ENCODE measurements at places on chromosomes 2 and 18. TPM values are rescaled to one million over a fixed set of nuclear protein-coding genes. Genes with fewer than 3 reads are reported as not detected.

Gene RTKN
- total RNA-seq: 15.8 TPM

Gene PLEKHB2
- total RNA-seq: 170 TPM

Gene CTIF
- total RNA-seq: 19.8 TPM

Gene DSG2
- total RNA-seq: 0.31 TPM

Gene COL4A4
- 33.4 TPM for total RNA-seq

Gene SETBP1
- 2.6 TPM for total RNA-seq

Gene MOCOS
- 2.9 TPM for total RNA-seq

Gene TUBB8B
- not detected for total RNA-seq

Gene CASP10
- 8.7 TPM for total RNA-seq

Gene PKP4
- total RNA-seq: 21.9 TPM

Gene CRYGD
- total RNA-seq: not detected

Gene CD207
- not detected for total RNA-seq

Gene IL37
- total RNA-seq: not detected

Gene FHL2
- 126 TPM for total RNA-seq

Gene GPR17
- not detected for total RNA-seq

Gene COQ10B
- 54.6 TPM for total RNA-seq

Gene TTN
- 5.6 TPM for total RNA-seq

Gene ANKRD30B
- not detected for total RNA-seq

Gene NTSR2
- not detected for total RNA-seq

Gene DLGAP1
- 2.4 TPM for total RNA-seq

Gene RGPD4
- under 0.01 TPM for total RNA-seq

Gene FBXO11
- 47.6 TPM for total RNA-seq

Gene ADAM23
- total RNA-seq: 7.7 TPM

Gene ZNF804A
- 0.25 TPM for total RNA-seq

Gene HOXD11
- not detected for total RNA-seq

Gene EPAS1
- 99.0 TPM for total RNA-seq

Gene FEV
- not detected for total RNA-seq

Gene G6PC2
- not detected for total RNA-seq

Gene FOSL2
- total RNA-seq: 25.6 TPM

Gene CCDC74B
- total RNA-seq: 6.8 TPM

Gene PFN4
- 0.56 TPM for total RNA-seq

Gene CPS1
- total RNA-seq: 19.1 TPM

Gene EMX1
- total RNA-seq: not detected

Gene IL1RL1
- 1.1 TPM for total RNA-seq

Gene KDSR
- total RNA-seq: 23.4 TPM

Gene DCDC2C
- not detected for total RNA-seq

Gene EGR4
- total RNA-seq: not detected

Gene MGAT4A
- total RNA-seq: 1.6 TPM

Gene CDK5R2
- not detected for total RNA-seq

Gene C1GALT1C1L
- total RNA-seq: 0.31 TPM

Gene CFAP65
- not detected for total RNA-seq

Gene CXCR1
- not detected for total RNA-seq

Gene FBXO36
- total RNA-seq: 2.5 TPM

Gene DSG4
- total RNA-seq: not detected

Gene MYO3B
- total RNA-seq: 0.12 TPM

Gene RPL37A
- total RNA-seq: 3,651 TPM

Gene TEKT4
- total RNA-seq: not detected

Gene STARD6
- total RNA-seq: 0.53 TPM
